ENCODE measurements at places on chromosomes 3 and 15. TPM values are rescaled to one million over a fixed set of nuclear protein-coding genes. Genes with fewer than 3 reads are reported as not detected.

Gene FEZF2
- not detected for total RNA-seq

Gene ATP2B2
- not detected for total RNA-seq

Gene SPESP1
- 0.57 TPM for total RNA-seq

Gene SLC9C1
- total RNA-seq: not detected

Gene CPNE9
- not detected for total RNA-seq

Gene UBE2Q2
- 29.7 TPM for total RNA-seq

Gene SYNPR
- total RNA-seq: not detected

Gene LRRC31
- not detected for total RNA-seq

DNA sequence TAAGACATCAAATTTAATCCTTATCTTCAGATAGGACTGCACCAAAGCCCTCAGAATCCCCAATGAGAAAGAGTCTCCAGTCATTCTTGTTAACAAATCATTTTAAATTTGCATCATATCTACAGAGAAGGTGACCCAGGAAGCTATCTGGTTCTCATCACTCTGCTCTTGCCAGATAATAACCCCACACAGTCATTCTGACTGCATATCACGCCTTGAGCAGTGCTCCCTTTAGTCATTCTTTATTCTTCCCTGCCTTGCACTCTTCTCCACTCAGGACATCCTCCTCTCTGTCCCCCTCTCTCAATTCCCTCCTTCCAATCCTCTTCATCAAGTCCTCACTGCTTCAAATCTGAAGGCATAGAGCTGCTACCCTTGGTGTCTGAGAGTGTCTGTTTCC, 83.7 kb upstream of the COL6A6 start:
- H3K36me3 ChIP-seq: no peaks in the 10 kb centered on the region
- H3K4me1 ChIP-seq: no peaks in the 10 kb centered on the region
- DNase-seq: no peak
- peaks cover 13% of the 10 kb centered on the region for H3K27me3 ChIP-seq

DNA sequence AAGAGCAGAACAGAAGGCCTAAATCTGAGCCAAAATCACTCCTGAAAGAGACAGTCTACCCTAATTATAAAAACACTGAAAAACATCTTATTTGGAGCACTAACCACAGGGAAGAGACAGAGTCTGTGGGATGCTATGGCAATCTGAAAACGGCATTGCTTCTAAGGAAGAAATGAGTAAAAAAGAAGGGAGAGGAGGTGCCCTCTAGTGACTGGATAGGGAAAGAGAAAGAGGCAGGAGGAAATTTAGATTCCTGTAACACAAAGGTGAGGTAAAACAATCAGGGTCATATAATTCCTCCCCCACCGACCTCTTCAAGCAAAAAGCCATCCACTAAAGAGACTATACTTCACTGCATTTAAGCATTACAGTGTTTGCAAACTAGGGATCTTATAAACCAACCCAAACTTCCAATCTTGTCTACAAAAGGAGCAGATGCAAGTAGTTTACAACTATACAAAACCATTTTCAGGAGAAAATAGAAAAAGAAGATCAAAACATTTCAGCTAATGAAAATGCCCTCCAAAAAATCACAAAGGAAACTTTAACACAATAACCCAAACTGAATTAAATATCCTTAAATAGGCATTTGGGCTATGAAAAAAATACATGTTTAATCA, 32.6 kb downstream of the HACD2 start:
- H3K27ac ChIP-seq: no peak overlapping the region
- no peaks in the 10 kb centered on the region for H3K27me3 ChIP-seq
- H3K36me3 ChIP-seq: peaks cover 15% of the 10 kb centered on the region
- DNase-seq: no peak
- H3K4me3 ChIP-seq: no peak overlapping the region
- H3K4me1 ChIP-seq: peaks cover 6% of the 10 kb centered on the region

GRCh38 chr3:16253601-16254000, 11.1 kb downstream of the DPH3 start:
- H3K4me1 ChIP-seq: peaks cover 24% of the 10 kb centered on the region
- peaks cover 2% of the 10 kb centered on the region for H3K27me3 ChIP-seq
- H3K4me3 ChIP-seq: no peak overlapping the region
- no peak for DNase-seq

- no peaks in the 10 kb centered on the region for H3K27me3 ChIP-seq
- peaks cover 54% of the 10 kb centered on the region for H3K4me1 ChIP-seq
- H3K36me3 ChIP-seq: peaks cover 42% of the 10 kb centered on the region
- H3K4me3 ChIP-seq: no peak overlapping the region
Measured at GRCh38 chr15:74865316-74865715, 7.8 kb downstream of the SCAMP2 start.

DNA sequence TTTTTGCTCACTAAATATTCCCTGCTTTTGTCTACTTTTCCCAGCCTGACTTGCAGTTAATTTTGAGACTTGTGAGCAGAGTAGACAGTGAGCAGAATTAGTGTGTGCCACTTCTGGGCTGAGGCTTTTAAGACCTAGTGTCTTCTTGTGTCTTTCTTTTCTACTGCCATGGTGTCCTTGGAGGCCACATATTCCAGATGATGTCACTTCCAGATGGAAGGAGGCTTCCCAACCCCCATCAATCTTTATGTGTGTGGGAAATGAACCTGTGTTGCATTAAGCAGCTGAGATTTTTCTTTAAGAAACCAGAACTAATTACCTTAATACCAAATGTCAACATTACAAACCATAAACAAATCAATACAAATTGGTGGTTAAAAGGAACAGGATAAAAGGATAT, 774.7 kb upstream of the ROBO1 start:
- H3K27me3 ChIP-seq: no peaks in the 10 kb centered on the region
- H3K4me3 ChIP-seq: no peak overlapping the region
- H3K36me3 ChIP-seq: no peaks in the 10 kb centered on the region
- no peak for DNase-seq
- no peaks in the 10 kb centered on the region for H3K4me1 ChIP-seq
- no peak overlapping the region for H3K27ac ChIP-seq

DNA sequence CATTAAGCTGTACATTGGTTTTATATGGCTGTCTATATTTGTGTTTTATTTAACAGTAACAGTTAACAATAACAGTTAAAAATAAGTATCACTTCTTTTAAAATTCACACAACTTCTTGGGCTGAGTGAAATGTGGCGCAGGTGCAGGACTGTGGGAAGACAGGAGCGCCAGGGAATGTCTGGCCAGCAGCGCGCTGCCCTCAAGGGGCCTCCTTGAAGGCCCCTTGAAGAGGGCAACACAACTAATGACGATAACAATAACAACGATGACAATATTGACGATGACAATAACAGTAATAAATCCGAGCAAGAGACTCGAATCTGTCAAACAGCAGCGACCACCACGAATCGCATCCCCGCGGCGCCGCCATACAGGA, 411 bp upstream of the PPP2R3A start:
- no peaks in the 10 kb centered on the region for H3K36me3 ChIP-seq
- peaks cover 34% of the 10 kb centered on the region for H3K27me3 ChIP-seq
- H3K4me1 ChIP-seq: no peaks in the 10 kb centered on the region
- DNase-seq: no peak
- H3K27ac ChIP-seq: no peak overlapping the region

DNA sequence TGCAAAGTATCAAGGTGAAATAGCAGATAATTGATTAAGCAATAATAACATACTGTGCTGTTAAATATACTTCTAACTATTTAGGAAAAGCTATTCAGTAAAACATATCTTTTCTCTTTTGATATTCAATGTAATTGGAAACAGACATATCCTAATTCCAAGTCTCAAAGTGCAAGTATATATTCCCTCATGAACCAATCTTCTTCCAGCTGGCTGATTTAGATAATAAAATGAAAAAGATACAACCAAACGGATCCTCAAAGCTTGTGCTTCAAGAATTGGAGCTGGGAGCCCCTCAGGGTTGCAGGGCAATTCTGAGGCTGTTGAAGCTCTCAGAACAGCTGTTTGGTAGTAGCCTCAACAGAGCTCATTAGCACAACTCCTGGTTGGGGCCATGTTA, 236.6 kb downstream of the ZIC1 start:
- H3K27ac ChIP-seq: no peak overlapping the region
- no peaks in the 10 kb centered on the region for H3K4me1 ChIP-seq
- DNase-seq: no peak
- H3K27me3 ChIP-seq: no peaks in the 10 kb centered on the region

GRCh38 chr3:162994165-162994564, 1497.6 kb downstream of the OTOL1 start:
- DNase-seq: no peak
- H3K36me3 ChIP-seq: no peaks in the 10 kb centered on the region
- H3K4me3 ChIP-seq: no peak overlapping the region
- no peaks in the 10 kb centered on the region for H3K4me1 ChIP-seq

DNA sequence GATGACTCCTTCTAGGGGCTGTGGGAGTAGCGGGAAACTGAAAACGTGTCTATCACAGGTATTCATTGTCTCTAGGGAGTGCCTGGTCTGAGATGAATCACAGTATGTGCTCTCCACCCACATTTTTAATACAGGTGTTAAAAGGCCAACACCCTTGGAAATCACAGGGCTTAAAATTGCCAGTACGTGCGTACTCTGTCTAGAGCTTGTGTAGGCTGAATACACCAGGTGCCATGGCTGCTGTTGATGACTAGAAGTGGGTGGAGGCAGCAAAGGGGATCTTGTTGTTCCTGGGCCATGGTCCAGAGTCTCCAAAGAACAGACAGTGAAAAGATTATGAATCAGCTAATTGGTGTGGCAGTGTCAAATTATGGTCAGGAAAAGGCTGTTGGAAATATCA, 35.1 kb upstream of the P3H2 start:
- no peaks in the 10 kb centered on the region for H3K27me3 ChIP-seq
- no peak overlapping the region for H3K27ac ChIP-seq
- H3K36me3 ChIP-seq: no peaks in the 10 kb centered on the region
- no peaks in the 10 kb centered on the region for H3K4me1 ChIP-seq
- DNase-seq: no peak
- no peak overlapping the region for H3K4me3 ChIP-seq

DNA sequence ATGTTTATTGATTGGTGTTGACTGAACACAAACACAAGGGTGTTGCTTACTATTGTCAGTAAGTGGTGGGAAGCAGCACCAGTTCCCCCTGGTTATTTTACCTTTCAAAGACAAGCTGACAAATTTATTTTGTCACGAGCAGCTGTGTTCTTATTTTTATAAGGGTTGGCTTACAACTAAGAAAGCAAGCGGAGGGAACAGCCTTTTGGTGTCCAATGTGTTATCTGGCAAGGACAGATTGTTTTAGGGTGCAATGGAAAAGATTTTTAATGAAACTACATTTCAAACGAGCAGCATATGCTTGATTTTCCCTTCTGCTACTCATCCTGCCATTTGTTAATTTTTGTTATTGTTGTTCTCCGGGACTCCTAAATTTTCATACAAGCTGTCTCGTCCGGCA, 920.6 kb upstream of the CFAP20DC start:
- H3K4me3 ChIP-seq: no peak overlapping the region
- H3K4me1 ChIP-seq: no peaks in the 10 kb centered on the region
- no peak for DNase-seq
- no peak overlapping the region for H3K27ac ChIP-seq
- H3K27me3 ChIP-seq: no peaks in the 10 kb centered on the region

DNA sequence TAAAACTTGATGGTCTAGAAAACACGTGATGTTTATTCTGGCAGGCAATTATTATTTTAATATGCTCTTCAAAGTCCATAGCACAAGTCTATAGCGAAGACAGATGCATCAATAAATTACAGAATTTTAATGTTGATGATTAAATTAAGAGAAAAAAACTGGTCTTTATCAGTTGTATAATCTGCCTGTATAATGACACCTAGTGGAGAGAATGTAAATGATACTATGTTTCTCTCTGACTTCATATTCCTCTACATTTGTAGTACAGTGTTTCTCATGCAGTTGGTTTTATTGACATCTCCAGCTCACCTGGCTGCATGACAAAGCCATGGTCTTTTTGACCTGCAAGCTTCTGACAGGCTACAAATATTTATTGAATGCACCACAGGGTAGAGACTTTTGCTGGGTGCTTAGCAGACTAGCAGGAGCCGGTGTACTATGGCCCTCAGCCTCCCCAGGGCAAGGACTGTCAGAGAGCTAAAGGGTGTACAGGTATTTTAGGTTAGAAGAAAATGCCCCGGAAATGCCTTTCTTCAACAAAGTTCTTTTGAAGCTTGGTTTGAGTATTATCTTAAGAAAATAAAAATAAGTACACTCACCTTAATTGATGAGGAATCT, 289.9 kb downstream of the GAP43 start:
- H3K27me3 ChIP-seq: no peaks in the 10 kb centered on the region
- H3K4me3 ChIP-seq: no peak overlapping the region
- DNase-seq: no peak
- no peak overlapping the region for H3K27ac ChIP-seq
- no peaks in the 10 kb centered on the region for H3K4me1 ChIP-seq

- no peak overlapping the region for H3K27ac ChIP-seq
- no peaks in the 10 kb centered on the region for H3K27me3 ChIP-seq
- no peak overlapping the region for H3K4me3 ChIP-seq
- no peak for DNase-seq
Measured at GRCh38 chr3:195699860-195700259, 20.9 kb upstream of the MUC20 start.

DNA sequence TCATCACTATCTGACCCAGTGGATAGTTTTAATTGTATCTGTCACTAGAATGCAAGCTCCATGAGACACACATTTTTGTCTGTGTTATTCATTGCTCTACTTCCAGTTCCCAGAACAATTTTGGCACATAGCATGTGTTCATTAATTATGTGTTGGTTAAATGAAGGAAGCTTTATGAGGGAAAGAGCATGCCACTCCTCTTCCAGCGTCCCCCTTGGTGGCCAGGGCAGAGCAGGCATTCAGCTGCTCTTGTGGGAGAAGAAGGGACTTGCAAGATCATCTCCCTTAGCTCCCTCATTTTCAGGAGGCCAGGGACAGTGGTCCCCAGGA, 489 bp upstream of the GALNT15 start:
- no peaks in the 10 kb centered on the region for H3K27me3 ChIP-seq
- no peak overlapping the region for H3K27ac ChIP-seq
- peaks cover 2% of the 10 kb centered on the region for H3K4me1 ChIP-seq

GRCh38 chr3:156682501-156682900, 8.1 kb downstream of the TIPARP start:
- H3K36me3 ChIP-seq: peaks cover 38% of the 10 kb centered on the region
- no peaks in the 10 kb centered on the region for H3K27me3 ChIP-seq
- DNase-seq: no peak
- no peak overlapping the region for H3K4me3 ChIP-seq

GRCh38 chr15:78739206-78739605, 72.1 kb downstream of the ADAMTS7 start:
- peaks cover 14% of the 10 kb centered on the region for H3K27me3 ChIP-seq
- no peak for DNase-seq
- no peak overlapping the region for H3K4me3 ChIP-seq
- no peak overlapping the region for H3K27ac ChIP-seq

GRCh38 chr3:79139395-79140068, 628.3 kb downstream of the ROBO1 start:
- H3K36me3 ChIP-seq: no peaks in the 10 kb centered on the region
- H3K27me3 ChIP-seq: no peaks in the 10 kb centered on the region
- no peak for DNase-seq

GRCh38 chr3:142952272-142953193, 10.9 kb downstream of the PAQR9 start:
- peaks cover 50% of the 10 kb centered on the region for H3K27me3 ChIP-seq
- H3K4me1 ChIP-seq: peaks cover 1% of the 10 kb centered on the region
- no peak for DNase-seq
- H3K4me3 ChIP-seq: no peak overlapping the region
- no peaks in the 10 kb centered on the region for H3K36me3 ChIP-seq
- H3K27ac ChIP-seq: no peak overlapping the region

All from activated naive CD8-positive, alpha-beta T cell treated with anti-CD3 and anti-CD28 coated beads, Interleukin-2, amount 10 ng/mL, durations not matched to agents 7 days and 5 days (primary cell).